ENCODE measurements at places on chromosomes 2 and 18.
A peak's percentile ranks its signal among the peaks of the same experiment; 100 is the strongest.

DNA sequence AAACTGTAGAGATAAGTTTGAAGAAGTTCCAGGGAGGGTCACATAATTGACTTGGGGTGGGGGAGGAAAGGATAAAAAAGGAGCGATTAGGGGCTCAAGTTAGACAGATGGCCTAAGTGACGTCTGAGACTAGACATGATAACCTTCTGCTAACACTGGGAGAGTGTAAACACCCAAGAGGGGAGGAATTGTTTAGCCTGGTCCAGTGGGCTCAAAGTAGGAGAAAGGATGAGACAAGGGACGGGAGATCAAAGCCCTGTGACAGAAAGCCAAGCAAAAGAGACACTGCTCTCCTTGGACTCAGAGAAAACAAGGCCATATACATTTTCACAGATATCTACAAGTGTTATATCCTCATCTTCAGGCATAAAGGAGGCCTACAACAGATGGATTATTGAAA, 45.5 kb upstream of the IHH start:
- no peak for DNase-seq

- no peak for DNase-seq
Observed at GRCh38 chr18:56921896-56922480, 224.9 kb upstream of the BOD1L2 start.

DNA sequence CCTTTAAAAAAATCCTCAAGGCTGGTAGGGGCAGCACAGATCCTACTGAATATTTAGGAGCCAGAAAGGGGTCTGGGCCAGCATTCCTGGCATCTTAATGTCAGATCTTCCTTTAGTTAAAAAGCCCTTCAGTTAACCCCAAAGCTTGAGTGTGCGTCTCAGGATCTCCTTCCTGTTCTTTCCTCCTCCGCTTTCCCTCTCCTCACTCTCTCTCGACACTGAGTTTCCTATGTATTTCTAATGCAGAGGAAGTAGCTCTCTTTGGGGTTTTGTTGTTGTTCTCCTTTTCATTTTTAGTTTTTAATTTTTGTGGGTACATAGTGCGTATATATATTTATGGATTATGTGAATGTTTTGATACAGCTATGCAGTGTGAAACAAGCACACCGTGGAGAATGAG, 109.9 kb upstream of the COPS8 start:
- DNase-seq, result no peak

DNA sequence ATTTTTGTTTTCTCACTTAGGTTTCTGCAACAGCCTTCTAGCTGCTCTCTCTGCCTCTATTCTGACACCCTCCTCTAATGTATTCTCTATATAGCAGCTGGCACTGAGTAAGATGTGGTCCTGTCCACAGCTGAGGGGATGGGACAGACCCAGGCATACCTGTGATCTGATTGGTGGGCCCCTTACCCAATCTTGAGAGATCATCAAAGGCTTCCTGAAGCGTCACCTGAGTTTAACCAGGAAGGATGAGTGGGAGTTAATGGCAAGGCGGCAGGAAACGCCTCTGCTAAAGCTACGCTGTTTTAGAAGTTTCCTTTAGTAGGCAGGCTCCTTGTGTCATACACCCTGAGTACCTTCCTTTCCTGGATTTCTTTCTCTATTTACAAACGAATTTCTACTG, 5.7 kb upstream of the TET3 start:
- DNase-seq, result peak; percentile 53

GRCh38 chr18:50594942-50595341, 35.1 kb downstream of the MAPK4 start:
- no peak for DNase-seq

DNA sequence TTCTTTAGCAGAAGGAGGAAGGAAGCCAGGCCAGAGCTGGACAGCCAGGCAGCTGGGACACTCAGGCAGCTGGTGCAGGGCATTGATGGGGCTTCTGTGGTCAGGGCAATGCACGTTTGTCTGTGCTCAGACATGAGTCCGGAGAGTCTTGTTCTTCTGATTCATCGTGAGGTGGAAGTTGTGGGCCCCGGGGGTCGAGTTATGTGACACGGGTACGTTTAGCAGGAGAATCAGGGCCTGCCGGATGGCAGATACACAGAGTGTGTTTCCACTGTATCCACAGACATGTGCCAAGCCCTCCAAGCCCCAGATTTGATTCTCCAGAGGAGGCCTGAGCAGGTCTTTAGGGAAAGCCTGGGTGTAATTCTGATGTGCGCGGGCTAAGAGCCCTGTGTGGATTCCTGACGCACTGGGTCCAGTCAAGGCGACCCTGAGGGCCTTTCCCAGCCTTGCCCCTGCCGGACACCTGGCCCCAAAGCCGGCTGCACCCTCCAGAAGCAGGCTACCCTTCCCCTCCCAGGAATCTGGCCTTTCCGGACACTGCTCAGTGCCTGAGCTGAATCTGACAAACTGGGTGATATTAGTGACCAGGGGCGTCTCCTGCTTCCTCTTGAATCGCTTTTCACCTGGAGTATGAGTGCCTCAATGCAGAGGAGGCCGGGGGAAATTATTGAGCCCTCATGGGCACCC, 10.1 kb downstream of the ARHGEF4 start:
- no peak for DNase-seq

- DNase-seq, result no peak
Observed at GRCh38 chr2:206080927-206081326, 5.0 kb downstream of the INO80D start.

DNA sequence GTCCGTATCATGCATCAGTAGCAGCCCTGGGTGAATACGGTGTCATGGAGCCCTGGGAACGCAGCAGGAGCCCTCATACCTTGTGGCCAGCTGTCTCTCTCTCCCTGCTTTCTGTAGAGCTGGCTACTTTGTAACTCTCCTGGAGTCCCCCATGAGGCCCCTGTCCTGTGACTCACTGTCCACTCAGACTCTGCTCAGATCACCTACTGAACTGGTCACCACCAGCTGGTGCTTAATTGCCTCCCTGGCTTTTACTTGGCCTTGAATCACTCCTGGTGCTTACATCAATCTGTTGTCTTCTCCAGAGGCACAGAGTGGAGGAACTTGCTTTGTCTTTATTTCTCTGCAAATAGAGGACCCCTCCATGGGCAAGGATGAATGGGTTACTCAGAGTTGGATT, 172.7 kb downstream of the HRH4 start:
- DNase-seq, result no peak

GRCh38 chr2:76569819-76570218, 859.1 kb upstream of the GCFC2 start:
- no peak for DNase-seq

- no peak for DNase-seq
Observed at GRCh38 chr2:270861-271260, 6.1 kb downstream of the ACP1 start.

DNA sequence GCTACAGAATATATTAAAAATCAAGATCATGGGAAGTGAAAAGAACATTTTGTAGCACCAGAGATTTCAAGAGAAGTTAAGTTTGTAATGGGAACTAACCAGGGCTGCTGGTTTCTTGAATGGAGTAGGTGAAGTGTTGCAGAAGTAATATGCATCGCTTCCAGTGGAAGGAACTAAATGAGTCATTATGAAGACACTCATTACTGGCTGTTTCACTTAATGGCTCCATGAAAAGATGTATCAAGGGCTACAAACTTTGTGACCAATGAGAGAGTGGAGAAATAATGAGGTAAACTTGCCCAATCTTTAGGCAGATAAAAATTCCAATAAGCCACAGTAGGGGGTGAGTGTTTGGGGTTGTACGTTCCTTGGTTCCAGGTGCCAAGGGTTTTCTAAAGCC, 380.4 kb upstream of the POU3F3 start:
- DNase-seq, result no peak

GRCh38 chr2:210049831-210050230, 47.4 kb downstream of the RPE start:
- DNase-seq, result no peak

GRCh38 chr2:23624378-23624777, 239.4 kb downstream of the KLHL29 start:
- no peak for DNase-seq

- no peak for DNase-seq
Observed at GRCh38 chr2:11159574-11160170, 4.4 kb downstream of the SLC66A3 start.

DNA sequence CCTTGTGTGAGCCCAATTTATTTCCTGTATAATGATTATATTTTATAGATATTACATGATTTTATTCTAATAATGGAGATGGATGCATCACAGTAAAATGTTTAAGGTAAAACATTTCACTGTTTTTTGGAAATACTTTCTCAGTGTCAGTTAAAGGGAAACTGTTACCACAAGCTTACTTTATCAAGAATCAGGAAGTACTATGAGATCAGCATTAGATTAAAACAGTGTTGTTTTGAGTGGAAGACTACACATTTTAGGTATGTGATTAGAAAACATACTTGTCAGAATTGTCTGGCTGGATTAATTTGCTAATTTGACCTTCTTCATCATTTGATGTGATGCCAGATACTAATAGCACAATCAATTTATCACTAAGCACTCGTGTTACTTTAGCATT, at the start of gene HRH4:
HRH4 (plus strand) TSS at position 250 of the 400 bp plus-strand sequence; CDS start at position 342, 92 bp downstream.
- DNase-seq, result no peak

GRCh38 chr18:70072678-70073077, 125.0 kb upstream of the CD226 start:
- no peak for DNase-seq

DNA sequence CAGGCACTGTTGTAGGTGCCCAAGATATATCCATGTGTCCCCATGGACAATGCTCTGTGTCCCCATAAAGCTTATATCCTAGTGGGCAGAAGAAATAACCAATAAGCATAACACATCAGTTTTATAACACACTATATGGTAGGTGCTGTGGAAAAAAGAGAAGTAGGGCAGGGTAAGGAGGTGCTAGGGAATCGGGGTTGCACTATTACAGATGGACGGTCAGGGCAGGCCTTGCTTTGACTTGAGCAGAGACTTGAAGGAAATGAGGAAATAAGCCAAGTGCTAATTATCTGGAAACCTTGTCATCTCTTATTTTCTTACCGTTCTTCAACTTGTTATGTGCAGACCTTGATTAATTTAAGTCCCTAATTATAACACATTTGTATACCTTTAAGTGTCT, 82.0 kb downstream of the PHLPP1 start:
- no peak for DNase-seq

DNA sequence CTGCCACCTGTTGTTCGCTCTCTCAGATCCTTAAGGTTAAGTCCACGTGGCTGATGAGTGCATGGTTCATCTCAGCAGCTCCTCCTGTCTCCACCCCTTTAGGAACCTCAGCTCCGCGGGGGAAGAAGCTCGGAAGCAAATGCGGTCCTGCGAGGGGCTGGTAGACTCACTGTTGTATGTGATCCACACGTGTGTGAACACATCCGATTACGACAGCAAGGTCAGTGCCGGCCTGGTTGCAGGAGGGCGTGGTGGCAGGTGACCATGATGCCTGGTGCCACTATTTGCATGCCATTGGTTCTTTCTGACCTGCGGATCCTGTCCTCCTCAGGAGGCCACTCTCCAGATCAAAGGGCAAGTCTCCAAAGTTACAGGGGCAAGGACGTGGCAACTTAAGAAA, 133.9 kb upstream of the DAPL1 start:
- no peak for DNase-seq

DNA sequence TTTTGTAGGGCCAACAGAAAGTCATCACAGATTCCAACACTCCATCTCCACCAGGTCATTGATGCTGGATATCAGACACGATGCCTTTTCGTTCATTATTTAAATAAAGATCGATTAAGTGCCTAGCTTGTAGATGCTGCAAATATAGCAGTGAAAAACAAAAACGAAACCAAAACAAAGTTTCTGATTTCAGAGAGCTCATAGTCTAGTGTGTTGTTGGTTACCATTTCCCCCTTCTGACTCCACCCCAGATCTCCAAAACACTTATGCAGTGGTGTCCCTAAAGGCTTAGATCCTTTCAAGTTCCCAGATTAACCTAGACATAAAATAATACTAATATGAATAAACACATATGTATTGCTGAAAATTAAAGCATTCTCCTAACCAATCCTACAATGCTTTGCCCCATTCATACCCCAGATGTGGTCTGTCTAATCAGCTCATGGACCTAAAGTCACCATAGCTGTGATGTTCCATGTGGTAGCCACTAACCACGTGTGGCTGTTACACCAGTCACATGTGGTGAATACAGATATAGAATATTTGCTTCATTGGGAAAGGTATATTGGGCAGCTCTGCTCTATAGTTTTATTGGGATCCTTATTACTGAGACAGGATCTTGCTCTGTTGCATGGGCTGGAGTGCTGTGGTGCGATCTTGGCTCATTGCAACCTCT, 787.2 kb downstream of the TDRD15 start:
- DNase-seq, result no peak

GRCh38 chr18:69491576-69491975, 90.9 kb downstream of the DOK6 start:
- DNase-seq, result no peak

DNA sequence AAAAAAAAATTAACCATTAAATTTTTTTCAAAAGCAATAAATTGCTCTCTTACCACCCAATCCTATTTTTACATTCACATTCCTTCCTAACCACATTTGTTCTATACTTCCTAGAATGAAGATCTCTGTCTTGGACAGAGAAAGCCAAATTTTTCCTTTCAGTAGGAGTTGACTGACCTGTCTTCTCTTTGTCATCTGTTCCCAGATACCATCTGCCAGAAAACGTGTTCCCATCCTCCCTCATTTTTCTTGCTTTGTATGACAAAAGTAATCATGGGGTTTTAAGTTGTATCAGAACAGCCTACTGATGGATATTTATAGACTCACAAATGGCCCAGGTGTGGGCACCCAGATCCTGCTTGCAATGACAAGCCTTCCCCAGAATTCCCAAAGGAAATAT, 182.1 kb downstream of the CYP26B1 start:
- DNase-seq, result no peak

DNA sequence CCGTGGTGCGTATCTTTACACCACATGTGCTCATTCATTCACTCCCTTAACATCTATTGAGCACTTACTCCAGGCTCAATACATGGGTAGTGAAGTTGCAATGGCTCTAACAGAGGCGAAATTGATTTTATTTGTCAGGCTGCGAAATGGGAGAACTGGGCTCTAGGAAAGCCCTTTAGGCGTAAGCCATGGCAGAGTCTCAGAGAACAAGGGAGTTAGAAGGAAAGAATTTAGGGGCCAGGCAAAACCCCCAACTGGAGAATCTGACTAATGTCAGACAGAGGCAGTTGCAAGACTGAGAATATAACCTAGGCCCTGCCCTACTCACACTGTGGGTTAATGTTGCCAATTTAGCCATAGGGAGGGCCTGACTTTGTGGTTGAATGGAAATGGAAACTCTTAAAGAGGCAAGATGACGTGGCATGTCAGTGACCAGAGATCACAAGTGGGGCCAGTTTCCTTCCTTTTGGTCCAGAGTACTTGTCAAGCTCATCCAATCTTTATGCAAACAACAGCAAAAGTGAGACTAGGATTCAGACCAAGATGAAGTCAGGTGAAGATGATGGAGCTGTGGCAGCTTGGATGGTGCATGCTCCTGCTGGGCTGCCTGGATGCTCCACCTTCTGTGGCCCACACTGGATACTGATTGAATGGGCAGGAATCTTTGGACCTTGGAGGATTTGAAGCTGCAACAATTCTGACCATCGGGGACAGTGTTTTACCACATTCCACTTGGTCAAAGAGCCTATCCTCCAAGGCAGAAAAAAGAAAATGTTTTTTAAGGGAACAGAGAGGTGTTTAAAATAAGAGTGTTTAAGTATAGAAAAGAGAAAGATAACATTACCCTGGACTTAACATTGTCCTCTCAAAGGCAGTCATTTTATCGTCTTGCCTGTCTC, 92.2 kb downstream of the CAPN13 start:
- no peak for DNase-seq
